Iris pigment epithelial cell (primary cell): ENCODE measurements at places on chromosomes 7 and 10.

- no peak for DNase-seq
Observed at GRCh38 chr7:126185959-126186580, 1066.7 kb downstream of the GRM8 start.

- DNase-seq = peak; percentile 21
Observed at GRCh38 chr7:127393368-127394058, 1.0 kb upstream of the ZNF800 start.

DNA sequence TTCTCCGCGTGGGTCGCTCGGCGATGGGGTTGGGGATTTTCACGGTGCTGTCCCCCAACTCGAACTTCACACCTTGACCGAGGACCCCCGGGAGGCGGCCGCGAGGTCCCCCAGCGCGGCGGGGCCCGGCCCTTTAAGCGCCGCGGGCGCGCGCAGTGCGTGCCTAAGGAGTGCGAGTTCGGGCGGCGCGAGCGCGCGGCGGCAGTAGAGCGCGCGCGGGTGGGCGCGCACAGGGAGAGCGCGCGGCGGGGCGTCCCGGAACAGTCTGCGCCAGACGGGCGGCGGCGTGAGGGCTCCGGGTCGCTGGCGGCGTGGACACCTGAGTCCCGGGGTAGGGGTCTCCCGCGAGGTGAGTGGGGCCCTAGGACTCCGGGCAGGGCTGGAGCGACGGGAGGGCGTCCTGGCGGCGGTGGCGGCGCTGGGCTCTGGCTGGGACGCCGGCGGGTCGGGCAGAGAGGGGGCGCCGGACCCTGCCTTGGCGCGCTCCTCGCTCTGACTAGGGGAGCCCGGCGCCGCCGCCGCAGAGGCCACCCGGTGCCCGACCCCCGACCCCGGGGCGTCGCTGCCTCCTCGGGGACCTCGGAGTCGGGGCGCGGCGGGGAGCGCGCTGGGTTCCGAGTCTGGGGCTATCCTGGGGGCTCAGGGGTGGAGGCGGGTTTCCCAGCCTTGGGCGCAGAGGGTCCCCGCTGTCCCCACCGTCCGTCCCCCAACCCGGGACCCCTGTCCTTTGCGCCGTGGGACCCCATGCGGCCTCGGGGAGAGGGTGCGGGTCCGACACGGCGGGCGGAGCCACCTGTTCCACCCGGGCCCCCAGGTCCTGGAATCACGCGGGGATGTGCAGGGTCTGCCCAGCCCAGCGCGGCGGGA is at the start of gene PROSER2:
TSS of gene PROSER2 (plus strand) at position 235 of the 867 bp plus-strand sequence. CDS start 28,722 bp downstream, outside the sequence.
- DNase-seq = peak; percentile 73

DNA sequence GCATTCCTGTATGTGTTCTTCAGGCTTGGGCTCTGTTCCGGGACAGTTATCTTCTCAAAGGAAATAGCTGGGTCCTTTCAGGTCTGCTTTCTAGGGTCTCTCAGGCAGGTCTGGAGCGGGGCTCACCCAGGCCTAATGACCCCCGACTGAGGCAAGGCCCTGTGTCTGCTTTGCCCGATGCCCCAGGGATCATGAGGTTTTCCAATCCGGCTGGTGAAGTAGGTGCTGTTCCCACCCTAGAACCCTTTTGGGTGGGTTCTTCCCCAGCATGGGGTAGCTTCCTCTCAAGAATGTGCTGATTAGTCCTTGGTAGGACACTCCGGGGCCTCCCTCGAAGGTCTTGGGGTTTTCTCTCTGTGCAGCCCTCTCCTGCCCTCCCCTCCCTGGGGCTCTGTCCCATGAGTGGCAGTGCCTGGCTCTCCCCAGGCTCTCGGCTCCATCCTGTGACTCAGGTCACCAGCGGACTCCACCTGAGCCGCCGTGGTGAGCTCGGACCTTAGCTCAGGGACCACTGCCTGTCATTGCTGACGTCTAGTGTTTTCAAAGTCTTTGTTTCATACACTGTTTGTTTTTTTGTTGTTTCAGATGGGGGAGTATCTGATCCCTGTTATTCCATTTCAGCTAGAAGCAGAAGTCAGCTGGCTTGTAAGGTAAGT is 71.0 kb upstream of the NKX6-2 start:
- DNase-seq = no peak
